Naive thymus-derived CD8-positive, alpha-beta T cell (primary cell): ENCODE measurements at places on chromosomes 16 and 17. TPM values are rescaled to one million over a fixed set of nuclear protein-coding genes. Genes with fewer than 3 reads are reported as not detected.

DNA sequence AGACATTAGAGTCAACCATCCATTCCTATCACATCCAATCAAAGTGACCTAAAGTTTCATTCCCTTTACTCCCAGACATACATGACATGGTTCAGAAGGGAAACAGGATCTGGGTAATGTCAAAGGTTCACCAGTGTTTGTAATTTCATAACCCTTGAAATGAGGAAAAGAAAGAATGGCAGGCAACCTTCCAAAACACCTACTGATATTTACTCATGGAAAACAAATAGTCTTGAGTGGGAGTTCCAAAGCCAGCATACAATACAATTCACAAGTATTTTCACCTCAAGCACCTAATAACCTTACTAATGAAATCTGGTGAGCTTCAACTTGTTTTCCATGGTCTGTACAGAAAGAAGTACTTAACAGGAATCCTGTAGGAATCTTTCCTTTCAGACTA, 72.5 kb upstream of the AXIN2 start:
- no peak for DNase-seq

DNA sequence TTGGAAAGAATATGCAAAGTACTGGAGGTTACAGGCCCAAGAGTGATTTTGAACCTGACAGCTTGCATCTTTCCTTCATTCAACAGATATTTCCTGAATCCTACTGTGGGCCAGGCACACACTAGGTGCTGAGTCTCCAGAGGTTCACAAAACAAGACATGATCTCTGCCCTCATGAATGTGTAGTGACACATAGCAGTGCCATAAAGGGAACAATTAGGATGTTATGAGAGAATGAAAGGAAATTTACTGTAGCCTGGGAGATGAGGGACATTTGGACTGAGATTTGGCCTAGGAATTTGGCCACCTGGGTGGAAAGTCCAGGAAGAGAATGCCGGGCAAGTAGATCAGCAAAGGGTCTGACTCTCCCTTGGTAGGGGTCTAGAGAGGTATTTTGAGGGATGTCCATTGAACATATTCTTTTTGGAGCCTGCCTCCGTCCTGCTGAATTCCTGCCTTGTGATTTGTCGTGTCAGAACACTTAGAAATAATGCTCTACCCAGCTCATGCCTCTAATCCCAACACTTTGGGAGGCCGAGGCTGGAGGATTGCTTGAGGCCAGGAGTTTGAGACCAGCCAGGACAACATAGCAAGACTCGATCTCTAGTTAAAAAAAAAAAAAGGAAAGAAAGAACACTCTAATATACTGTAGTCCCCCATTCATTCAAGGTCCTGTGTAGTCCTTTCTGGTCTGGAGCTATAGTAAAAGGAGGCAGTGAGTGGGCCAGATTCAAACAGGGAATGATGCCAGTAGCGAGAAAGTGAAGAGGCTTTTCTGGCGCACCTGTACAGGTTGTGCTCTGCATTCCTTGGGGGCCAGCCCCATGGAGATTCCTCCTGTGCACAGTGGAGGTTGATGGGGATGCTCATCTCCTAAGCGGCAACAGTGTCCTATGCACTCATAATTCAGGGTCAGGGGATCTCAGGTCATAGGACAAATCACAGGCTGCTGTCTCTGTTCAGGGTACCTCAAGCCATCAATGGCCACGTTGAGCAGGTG, 90.6 kb upstream of the CLEC18A start:
- no peak for DNase-seq

DNA sequence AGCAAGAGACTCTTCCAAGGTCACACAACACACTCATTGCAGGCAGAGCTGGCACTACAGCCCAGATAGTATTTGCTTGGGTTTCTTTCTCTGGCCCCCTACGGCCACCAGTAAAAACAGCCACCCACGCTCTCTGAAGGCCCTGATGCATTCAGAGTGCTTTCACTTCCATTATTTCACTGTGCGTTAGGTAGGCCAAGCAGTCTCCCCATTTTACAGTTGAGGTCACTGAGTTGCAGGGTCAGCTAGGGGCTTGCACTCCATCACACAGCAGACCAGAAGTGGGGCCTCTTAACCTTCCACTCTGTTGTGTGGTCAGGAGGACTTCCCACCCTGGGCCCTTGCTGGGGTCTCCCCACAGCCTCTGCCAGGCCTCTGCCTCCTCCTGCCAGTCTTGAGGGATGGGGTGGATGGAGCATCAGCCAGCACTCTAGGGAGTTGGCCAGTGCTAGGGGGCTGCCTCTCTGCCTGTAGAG, 2.5 kb downstream of the TBX21 start:
- DNase-seq = no peak

GRCh38 chr16:55846598-55847346, 13.9 kb upstream of the CES1 start:
- no peak for DNase-seq

- DNase-seq = no peak
Measured at GRCh38 chr17:77646046-77646430, 312.5 kb upstream of the TNRC6C start.

GRCh38 chr17:69912805-69913204, 162.2 kb upstream of the KCNJ16 start:
- no peak for DNase-seq

QRICH2 gene
- 0.23 TPM for polyA plus RNA-seq

HCRT gene
- polyA plus RNA-seq = not detected

ATP6V0C gene
- polyA plus RNA-seq = 74.9 TPM

GRIN2C gene
- 0.08 TPM for polyA plus RNA-seq

OR3A2 gene
- polyA plus RNA-seq = not detected

EVI2B gene
- 82.1 TPM for polyA plus RNA-seq
